ENCODE measurements at places on chromosomes 7 and 10. TPM values are rescaled to one million over a fixed set of nuclear protein-coding genes. Genes with fewer than 3 reads are reported as not detected.

GPR158 gene
- not detected for total RNA-seq

EGFR gene
- 35.2 TPM for total RNA-seq

- DNase-seq, result no peak
Observed at GRCh38 chr7:137847568-137848050, 835 bp upstream of the DGKI start.

GRCh38 chr10:79405995-79406515, 39.4 kb downstream of the ZCCHC24 start:
- DNase-seq, result no peak

DNA sequence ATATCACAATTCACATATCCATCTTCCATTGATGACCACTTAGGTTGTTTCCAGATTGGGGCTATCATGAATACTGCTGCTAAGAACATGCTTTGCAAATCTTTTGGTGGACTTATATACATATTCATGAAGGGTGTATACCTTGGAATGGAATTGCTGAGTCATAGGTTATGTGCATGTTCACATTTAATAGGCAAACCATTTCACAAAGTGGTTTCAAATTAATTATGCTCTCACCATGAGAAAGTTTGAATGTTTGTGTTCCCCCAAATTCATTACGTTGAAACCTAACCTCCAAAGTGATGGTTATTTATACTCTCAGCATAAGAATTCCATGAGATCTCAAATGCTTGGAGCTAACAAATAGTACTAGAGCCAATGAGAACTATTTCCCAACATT, 86.4 kb downstream of the VPS41 start:
- no peak for DNase-seq

Data from stomach (tissue), 19 donors.